ENCODE measurements at places on chromosomes 4 and X. TPM values are rescaled to one million over a fixed set of nuclear protein-coding genes. Genes with fewer than 3 reads are reported as not detected.

The AMTN gene
- not detected for polyA plus RNA-seq

The RTL3 gene
- not detected for polyA plus RNA-seq

The PTTG2 gene
- polyA plus RNA-seq: not detected

The C4orf50 gene
- polyA plus RNA-seq: not detected

The MAGEE1 gene
- 1.1 TPM for polyA plus RNA-seq

DNA sequence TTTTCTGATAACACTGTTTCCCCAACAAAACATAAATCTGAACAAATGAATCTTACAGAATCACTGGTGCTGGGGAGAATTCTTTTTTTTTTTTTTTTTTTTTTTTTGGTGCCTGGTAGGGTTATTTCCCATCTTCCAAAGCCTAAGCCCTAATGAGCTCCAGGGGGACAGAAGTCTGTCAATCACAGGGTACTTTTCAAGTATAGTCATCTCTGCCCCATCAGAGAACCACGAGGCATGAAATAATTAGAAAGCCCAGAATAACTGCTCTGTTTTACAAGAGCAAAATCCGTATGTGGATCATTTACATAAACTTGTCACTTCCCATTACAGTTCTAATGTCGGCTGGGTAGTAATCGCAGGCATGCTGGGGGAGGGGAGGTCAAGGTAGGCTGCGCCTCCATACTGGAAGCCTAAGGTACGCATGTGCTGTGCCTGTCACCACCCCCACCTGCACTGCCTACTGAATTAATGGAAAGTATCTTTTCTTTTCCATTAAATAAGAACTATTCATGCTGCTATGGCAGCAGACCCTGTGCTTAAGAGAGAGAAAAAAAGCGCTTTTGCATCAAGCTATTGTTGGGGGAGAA is 164.7 kb upstream of the LEF1 start:
- H3K36me3 ChIP-seq: no peaks in the 10 kb centered on the region
- H3K27me3 ChIP-seq: no peaks in the 10 kb centered on the region
- peaks cover 8% of the 10 kb centered on the region for H3K4me1 ChIP-seq
- H3K4me3 ChIP-seq: no peak overlapping the region

DNA sequence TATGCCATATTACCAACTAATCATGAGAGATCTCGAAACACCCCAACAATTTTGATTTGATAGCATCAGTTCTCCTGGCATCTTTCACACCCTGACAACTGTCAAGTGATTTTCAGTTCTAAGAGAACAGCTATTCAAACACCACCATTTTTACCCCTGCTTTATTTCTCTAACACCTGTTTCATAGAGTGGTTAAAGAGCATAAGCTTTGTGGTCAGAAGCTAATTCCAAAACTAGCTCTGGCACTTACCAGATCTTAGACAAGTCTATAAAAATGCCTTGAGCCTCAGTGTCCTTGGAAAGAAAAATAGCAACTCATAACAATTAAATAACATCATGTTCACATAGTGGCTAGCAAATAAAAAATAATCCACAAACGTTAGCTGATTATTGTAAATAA is 17.9 kb downstream of the PPA2 start:
- H3K27me3 ChIP-seq: no peaks in the 10 kb centered on the region
- DNase-seq: no peak
- H3K4me1 ChIP-seq: no peaks in the 10 kb centered on the region
- no peak overlapping the region for H3K4me3 ChIP-seq

GRCh38 chrX:14476205-14476604 is 53.1 kb upstream of the GLRA2 start:
- no peak overlapping the region for H3K4me3 ChIP-seq
- H3K27me3 ChIP-seq: no peaks in the 10 kb centered on the region
- DNase-seq: peak; percentile 17
- no peak overlapping the region for H3K27ac ChIP-seq
- no peaks in the 10 kb centered on the region for H3K4me1 ChIP-seq
- no peaks in the 10 kb centered on the region for H3K36me3 ChIP-seq

DNA sequence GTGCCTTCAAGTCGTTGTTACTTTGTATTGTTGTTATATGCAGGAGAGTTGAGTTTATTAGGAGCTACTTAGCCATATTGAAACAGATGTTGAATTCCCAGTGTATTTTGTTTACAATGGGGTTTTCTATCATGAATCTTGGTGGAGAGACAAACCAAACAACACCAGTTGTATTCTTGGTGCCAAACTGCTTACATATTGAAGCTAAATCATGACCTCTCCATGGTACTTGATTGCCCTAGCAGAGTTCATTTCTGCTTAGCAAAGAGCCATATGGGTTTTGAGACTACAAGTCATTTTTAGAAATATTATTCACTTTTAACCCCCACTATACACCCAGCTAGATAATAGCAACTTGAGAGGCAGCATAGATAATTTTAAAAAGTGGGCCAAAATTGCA is 85.4 kb downstream of the ADGRG4 start:
- H3K4me1 ChIP-seq: no peaks in the 10 kb centered on the region
- H3K36me3 ChIP-seq: no peaks in the 10 kb centered on the region
- H3K4me3 ChIP-seq: no peak overlapping the region
- DNase-seq: no peak

- H3K4me3 ChIP-seq: peak overlapping the region; percentile 64
- no peaks in the 10 kb centered on the region for H3K4me1 ChIP-seq
- H3K27ac ChIP-seq: no peak overlapping the region
- H3K36me3 ChIP-seq: no peaks in the 10 kb centered on the region
Observed at GRCh38 chr4:1767770-1768366, 25.2 kb upstream of the FGFR3 start.

DNA sequence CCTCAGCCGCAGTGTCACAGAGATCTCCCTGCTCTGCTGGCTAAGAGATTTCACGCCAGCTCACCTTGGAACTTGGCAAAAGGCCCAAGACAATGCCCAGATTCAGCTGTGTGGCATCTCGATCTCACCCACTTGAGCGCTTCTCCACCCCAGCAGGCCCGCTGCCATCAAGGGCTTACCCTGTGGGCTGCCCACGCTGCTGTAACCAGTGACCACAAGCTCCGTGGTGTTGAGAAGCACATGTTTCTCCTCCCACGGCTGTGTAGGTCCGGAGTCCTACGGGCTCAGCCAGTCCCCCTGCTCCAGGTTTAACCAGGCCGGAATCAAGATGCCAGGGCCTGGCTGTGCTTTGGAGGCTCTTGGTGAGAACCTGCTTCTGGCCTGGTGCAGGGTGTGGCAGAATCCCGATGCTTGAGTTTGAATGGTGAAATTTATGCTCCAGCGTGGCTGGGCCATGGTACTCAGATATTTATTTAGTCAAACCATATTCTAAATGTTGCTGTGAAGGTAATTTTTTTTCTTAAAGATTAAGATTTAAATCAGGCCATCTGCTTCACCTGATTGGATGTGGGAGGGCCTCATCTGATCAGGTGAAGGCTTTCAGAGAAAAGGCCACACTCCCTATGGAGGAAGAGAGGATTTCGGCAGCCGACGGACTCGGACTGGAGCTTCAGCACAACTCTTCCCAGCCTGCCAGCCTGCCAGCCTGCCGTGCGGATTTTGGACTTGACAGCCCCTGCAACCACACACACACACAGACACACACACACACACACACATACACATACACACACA is 24.8 kb upstream of the ADRA2C start:
- no peaks in the 10 kb centered on the region for H3K4me1 ChIP-seq
- H3K27ac ChIP-seq: no peak overlapping the region
- H3K36me3 ChIP-seq: no peaks in the 10 kb centered on the region
- peaks cover 40% of the 10 kb centered on the region for H3K27me3 ChIP-seq
- DNase-seq: no peak

- no peak overlapping the region for H3K4me3 ChIP-seq
- H3K4me1 ChIP-seq: no peaks in the 10 kb centered on the region
- H3K27ac ChIP-seq: no peak overlapping the region
- H3K36me3 ChIP-seq: no peaks in the 10 kb centered on the region
Observed at GRCh38 chr4:147247579-147247978, 233.3 kb upstream of the EDNRA start.

Measured in small intestine (tissue), 16 donors.